ENCODE measurements at places on chromosomes 16 and 17. TPM values are rescaled to one million over a fixed set of nuclear protein-coding genes. Genes with fewer than 3 reads are reported as not detected.
A peak's percentile ranks its signal among the peaks of the same experiment; 100 is the strongest.

DNA sequence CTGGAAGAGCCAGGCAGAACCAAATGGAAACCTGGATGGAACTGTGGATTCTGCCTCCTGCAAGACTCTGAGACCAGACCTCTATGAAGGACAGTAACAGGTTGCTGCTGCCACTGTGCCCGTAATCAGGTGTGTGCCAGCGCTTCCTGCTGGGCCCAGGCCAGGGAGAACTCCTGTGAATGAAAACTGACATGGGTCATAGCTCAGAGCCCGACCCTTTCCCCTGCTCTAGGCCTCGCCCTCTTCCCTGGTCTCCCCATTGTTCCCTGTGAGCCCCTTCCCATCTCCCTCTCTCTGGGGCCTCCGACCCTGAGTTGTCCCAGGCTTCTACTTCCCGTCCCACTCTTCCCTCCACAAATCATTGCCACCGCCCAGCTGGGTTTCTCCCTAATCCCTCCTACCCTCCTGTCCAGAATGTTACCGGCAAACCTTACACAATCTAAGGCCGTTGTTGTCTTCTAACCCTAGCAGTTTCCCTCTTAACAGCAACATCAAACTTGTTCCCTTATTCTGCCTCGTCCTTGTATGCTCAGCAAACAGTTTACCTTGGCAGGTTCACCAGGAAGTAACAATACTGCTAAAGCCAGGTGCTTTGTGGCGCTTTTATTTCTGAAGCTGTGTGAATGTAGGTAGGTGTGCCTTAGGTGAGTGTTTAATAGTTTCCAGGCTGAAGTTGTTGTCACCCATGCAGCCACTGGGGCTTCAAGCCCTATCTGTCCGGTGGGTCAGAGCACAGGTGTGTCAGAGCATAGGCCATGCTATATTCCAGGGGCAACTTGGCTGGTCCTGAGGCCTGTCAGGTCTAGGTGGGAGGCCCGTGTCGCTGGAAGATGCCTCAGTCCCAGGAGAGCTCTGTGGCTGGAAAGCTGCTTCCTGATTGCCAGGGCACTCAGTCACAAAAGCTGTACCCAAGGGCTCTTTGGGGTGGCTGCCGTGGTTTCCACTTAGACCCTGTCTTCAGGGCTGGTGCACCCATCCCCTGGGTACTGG is 32.0 kb downstream of the SMPD3 start:
- DNase-seq = no peak

The TMC5 gene
- 0.41 TPM for total RNA-seq

DNA sequence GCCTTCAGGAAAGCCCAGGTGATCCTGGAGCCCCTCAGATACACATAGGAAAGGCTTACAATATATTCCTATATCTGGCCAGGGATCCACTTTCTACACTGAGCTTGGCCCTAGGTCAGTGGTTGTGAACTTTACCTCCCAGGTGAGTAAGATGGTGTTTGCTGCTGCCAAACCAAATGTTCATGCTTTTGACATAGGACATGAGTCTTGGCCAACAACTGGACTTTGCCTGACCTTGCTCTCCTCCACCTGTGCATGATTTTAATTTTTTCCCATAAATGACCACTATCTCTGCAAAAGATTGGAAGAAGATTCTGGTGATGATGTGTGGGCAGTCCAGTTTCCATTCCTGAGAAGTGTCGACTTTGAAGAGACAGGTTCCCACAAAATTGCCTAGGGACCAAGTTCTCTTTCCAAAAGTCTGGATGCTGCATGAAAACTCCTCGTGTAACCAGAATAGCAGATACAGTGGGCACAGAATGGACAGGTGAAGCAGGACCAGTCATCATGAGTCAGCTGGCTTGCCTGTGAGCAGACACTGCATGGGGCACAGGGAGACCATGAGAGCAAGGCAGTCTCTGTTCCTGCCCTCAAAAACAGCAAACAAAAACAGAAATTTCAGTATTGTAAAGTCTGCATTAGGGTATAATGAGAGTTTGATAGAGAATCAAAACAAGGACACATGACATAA is 226.4 kb upstream of the MON1B start:
- no peak for DNase-seq

GRCh38 chr16:12661656-12662172 is 142.0 kb downstream of the CPPED1 start:
- DNase-seq = no peak

The CHST4 gene
- 0.16 TPM for total RNA-seq

- no peak for DNase-seq
These were observed 7.3 kb upstream of the SLX4 start for GRCh38 chr16:3618769-3619141.

The DHRS7C gene
- 159 TPM for total RNA-seq

The CASKIN1 gene
- 5.9 TPM for total RNA-seq

GRCh38 chr17:75008373-75008772 is 4.1 kb upstream of the MRPL58 start:
- DNase-seq = no peak

DNA sequence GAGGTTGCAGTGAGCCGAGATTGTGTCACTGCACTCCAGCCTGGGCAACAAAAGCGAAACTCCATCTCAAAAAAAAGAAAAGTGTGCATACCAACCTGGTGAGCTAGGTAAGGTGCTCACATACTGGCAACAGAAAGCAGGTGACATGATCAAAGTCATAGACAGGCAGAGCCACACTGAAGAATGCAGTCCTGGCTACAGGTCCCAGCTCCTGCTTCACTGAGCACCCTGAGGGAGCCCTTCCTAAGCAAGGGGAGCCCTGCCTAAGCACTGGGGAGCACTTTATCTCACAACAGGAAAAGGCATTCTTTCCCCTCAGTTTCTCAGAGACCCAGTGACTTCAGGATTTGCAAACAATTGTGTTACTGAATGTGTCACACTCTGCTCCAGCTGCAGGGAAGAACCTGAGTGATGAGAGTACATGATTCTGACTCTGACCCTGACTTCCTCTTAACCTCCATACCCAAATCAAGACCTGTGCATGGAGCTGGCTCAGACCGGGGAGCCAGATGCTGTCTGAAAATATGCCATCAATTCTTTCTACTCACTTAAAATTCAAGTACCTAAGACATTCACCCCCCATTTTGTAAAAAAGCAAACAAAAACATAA is 40.5 kb downstream of the ANKRD11 start:
- no peak for DNase-seq

The KCNJ18 gene
- not detected for total RNA-seq

GRCh38 chr16:13041646-13042290 is 140.4 kb downstream of the SHISA9 start:
- no peak for DNase-seq

- DNase-seq = no peak
These were observed 29.3 kb downstream of the DYNLRB2 start for GRCh38 chr16:80570106-80570478.

DNA sequence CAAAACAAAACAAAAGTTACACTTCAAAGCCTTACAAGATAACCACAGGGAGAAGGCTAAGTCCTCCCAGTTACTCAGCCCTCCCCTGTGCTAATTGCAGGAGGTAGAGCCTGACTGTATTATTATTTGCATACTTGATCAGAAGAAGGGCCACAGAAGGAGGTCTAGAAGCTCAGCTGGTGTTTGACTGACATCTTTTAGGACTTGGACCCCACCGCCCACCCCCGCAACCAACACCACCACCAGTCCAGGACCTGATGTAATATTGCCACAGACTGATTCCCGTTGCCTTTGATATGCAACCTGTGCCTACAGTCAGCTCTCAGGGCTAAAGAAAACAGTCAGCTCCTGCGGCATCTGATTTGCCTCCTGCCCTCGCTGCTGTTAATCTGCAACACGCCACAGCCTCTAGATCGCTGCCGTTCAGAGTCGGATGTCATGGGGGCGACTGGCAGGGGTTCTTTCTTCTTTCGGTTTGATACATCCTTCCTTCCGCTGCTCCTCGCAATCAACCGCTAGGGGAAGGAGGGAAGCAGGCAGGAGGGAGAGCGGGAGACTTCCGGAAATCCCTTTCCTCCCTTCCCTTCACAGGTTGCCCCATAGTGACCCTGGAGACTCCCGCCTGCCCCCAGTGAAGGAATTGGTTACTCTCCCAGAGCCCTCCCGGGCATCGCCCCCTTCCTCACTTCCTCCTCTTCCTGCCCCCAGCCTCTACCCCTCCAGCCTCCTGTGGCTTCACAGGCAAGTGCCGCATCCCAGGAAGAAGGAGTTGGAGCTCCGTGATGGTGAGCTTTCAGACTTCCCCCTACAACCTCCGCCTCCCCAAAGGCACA is 90.5 kb upstream of the SOX9 start:
- peak; percentile 32 for DNase-seq

- no peak for DNase-seq
These were observed 116.5 kb downstream of the ZNF423 start for GRCh38 chr16:49739381-49739780.

The CAMKK1 gene
- 5.1 TPM for total RNA-seq

DNA sequence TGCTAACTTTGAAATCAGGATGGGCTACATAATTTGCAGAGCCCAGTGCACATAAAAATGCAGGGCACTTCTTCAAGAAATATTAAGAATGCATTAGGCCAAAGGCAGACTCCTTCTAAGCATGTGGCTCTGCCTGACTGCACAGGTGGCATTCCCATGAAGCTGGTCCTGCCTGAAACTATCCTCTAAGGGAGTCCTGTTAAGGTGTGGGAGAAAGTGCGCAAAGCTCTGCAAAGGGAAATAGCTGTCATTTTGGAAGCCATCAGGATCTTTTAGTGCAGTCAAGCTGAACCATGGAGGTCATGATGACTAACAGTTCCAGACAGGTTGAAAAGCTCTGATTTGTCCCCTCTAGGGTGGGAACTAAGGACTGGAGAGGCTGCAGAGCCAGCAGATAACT is 41.9 kb upstream of the CRHR1 start:
- DNase-seq = no peak

DNA sequence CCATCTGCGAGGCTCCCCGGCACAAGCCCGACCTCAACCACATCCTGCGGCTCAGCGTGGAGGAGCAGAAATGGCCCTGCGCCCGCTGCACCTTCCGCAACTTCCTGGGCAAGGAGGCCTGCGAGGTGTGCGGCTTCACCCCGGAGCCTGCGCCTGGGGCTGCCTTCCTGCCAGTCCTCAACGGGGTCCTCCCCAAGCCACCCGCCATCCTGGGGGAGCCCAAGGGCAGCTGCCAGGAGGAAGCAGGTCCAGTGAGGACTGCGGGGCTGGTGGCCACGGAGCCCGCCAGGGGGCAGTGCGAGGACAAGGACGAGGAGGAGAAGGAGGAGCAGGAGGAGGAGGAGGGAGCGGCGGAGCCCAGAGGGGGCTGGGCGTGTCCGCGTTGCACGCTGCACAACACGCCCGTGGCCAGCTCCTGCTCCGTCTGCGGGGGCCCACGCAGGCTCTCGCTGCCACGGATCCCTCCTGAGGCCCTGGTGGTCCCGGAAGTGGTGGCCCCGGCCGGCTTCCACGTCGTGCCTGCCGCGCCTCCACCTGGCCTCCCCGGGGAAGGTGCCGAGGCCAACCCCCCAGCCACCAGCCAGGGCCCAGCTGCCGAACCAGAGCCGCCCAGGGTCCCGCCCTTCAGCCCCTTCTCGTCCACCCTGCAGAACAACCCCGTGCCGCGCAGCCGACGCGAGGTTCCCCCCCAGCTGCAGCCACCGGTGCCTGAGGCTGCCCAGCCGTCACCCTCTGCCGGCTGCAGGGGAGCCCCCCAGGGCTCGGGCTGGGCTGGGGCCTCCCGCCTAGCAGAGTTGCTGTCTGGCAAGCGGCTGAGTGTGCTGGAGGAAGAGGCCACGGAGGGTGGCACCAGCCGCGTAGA is 13.1 kb upstream of the PRR35 start:
- DNase-seq = peak; percentile 61

DNA sequence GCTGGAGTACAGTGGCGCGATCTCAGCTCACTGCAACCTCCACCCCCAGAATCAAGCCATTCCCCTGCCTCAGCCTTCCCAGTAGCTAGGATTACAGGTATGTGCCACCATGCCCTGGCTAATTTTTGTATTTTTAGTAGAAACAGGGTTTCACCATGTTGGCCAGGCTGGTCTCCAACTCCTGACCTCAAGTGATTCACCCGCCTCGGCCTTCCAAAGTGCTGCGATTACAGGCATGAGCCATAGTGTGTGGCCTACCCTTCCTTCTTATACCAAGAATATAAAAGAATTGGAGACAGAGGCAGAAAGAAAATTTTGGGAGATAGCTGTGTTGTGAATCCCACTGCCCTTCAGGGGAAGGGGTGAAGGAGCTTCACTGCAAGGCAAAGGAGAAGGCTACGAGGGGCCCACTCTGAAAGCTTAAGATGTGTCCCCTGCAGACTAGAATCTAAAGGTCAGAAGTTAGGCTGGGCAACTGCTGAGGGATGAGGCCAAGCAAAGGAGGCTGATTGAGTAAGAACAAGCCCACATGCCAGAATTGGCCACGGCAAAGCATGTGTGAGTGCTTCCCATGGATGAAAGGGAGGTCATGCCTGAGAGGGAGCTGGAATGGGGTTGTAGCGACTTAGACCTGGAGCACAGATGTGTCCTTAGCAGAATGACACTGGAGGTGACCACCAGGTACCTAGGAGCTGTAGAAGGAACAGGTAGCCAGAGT is 8.4 kb upstream of the CRYBA1 start:
- no peak for DNase-seq

GRCh38 chr17:73663614-73664013 is 19.4 kb upstream of the SDK2 start:
- DNase-seq = no peak

GRCh38 chr16:10578474-10579316 is 1.7 kb downstream of the EMP2 start:
- peak; percentile 47 for DNase-seq

GRCh38 chr16:22008215-22009059 is 526 bp downstream of the MOSMO start:
- no peak for DNase-seq

The OR4D1 gene
- total RNA-seq = not detected

DNA sequence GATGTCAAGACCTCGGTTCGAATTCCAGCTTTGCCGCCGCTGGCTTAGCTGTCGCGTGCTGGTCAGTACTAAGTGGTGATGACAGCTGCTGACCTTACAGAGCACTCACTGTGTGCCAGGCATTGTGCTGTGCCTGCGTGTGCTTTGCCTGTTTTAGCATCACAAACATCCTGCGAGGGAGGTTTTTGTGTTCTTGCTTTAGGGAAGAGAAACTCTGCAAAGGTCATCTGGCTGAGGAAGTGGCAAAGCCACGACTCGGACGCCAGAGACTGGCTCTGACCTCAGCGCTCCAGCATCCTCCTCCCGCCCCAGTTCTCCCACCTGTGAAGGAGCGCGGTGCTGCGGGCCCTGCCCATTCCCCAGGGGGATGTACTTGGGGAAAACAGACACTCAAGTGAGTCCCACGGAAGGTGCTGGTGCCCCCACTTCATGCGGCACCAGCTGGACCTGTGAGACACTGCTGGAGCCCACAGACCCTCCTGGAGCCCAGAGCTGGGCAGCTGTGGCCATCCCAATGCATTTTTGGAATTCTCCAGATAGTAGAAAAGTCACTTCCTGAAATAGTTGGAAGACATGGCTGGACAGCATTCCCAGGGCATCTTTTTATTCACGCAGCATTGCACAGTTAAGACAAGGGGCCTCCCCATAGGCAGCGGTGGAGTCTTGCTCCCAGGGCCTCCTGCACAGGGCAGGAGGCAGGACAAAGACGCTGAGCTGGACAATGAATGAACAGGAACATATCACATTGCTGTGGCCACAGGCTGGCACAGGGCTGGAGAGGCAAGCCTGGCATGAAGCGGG is 20.0 kb upstream of the HERPUD1 start:
- DNase-seq = peak; percentile 42

DNA sequence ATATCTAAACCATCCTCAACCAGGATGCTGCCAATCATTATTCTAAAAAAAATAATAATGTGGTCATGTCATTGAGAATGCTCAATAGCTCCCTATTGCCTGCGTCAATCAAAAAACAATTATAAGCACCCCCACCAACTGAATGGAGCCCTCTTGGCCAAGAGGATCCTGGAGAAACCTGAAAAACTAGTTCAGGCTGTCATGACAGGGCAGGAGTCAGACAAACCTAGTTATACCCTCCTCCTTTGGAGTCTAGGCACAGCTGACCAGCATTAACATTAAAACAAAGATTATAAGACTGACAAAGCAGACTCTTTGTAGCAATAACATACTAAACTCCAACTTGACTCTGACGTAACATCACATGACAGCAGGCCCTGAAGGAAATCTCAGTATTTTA is 119.2 kb upstream of the CCL2 start:
- no peak for DNase-seq
